ENCODE measurements at places on chromosomes 2 and 18.

GRCh38 chr2:199070322-199070949 is 387.3 kb downstream of the SATB2 start:
- no peak for DNase-seq

DNA sequence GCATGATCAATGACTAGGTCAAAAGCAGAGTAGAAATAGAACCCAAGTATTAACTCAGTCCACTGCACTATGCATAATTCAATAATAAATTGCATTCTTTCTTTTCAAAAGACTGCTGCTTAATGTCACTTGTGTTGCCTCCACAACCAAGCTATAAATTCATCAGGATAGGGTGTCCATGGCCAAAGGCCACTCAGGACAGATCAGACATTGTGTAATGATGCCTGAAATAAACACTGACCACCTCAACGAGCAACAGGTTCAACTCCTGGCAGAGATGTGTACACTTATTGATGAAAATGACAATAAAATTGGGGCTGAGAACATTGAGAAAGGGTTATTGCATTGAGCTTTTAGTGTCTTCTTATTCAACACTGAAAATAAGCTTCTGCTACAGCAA is 194.5 kb upstream of the SPOPL start:
- DNase-seq: no peak

- no peak for DNase-seq
Measured at GRCh38 chr2:223765221-223765785, 72.1 kb downstream of the AP1S3 start.

DNA sequence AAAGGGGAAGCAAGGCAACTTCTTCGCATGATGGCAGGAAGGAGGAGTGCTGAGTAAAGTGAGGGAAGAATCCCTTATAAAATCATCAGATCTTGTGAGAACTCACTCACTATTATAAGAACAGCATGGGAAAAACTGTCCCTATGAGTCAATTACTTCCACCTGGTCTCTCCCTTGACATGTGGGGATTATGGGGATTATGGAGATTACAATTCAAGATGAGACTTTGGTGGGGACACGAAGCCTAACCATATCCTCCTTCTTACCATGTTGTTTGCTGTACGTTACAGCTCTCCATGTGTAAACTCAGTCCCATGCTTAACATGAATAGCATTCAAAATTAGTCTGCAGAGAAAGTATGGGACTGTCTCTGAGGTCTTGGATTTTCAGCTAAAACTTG is 1096.8 kb upstream of the ACVR2A start:
- DNase-seq: no peak

- no peak for DNase-seq
Measured at GRCh38 chr18:52367953-52368742, 28.2 kb downstream of the DCC start.

DNA sequence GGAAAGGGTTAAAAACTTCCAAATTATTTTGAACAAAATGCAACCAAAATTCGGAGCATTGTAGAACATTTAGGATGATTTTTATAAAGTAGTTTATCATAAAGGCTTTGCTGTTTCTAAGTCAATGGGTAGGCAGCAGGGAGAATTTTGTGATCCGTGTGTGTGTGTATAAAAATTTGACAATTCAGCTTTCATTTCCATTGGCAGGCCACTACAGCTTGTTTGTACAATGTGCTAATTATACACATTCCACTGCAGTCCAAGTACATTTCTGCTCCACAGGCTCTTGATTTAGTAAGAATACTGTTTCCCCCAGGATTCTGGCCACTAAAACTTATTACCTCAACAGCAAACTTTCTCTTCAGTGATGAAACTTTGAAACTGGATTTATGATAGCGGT is 71.8 kb upstream of the LTBP1 start:
- no peak for DNase-seq

DNA sequence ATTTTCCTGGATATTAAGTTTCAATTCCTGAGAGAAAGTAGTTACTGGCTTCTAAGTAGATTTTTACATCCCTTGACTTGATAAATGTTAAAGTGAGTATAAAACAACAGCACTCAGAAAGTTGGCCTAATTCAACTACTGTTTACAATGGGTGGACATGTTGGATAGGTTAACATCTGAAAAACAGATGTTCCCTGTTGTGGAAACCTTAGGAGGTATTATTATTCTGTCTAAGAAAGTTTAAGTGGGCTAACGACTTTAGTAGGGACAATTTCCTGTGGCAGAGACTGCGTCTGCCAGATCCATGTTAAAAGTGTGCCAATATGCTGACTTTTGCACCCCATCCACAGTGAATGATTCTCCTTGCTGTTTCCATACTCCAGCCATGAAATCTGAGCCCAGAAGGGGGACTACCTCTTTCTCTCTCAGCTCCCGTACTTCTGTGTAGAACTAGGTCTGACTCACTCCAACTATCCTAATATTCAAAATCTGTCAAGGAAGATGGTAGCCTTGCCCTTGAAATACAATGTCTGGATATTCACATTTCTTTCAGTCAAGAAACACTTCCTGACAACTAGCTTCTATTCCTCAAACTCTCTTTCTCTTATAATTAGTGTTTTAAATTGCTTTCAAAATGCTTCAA is 327.5 kb upstream of the HNRNPA3 start:
- DNase-seq: no peak

GRCh38 chr2:157500334-157500733 is 56.4 kb upstream of the CYTIP start:
- DNase-seq: no peak

GRCh38 chr2:207750345-207750744 is 19.4 kb downstream of the FZD5 start:
- DNase-seq: no peak

All from activated T-cell treated with anti-CD3 and anti-CD28 coated beads for 24 hours (primary cell).